ENCODE measurements at places on chromosomes 12 and 14. TPM values are rescaled to one million over a fixed set of nuclear protein-coding genes. Genes with fewer than 3 reads are reported as not detected.

VRTN gene
- not detected for total RNA-seq

GYS2 gene
- total RNA-seq = 0.18 TPM

DNAI7 gene
- 4.0 TPM for total RNA-seq

RNASE3 gene
- total RNA-seq = not detected

SDR9C7 gene
- total RNA-seq = 1.1 TPM

FAM90A1 gene
- total RNA-seq = 0.64 TPM

PTGDR gene
- total RNA-seq = 1.1 TPM

DNA sequence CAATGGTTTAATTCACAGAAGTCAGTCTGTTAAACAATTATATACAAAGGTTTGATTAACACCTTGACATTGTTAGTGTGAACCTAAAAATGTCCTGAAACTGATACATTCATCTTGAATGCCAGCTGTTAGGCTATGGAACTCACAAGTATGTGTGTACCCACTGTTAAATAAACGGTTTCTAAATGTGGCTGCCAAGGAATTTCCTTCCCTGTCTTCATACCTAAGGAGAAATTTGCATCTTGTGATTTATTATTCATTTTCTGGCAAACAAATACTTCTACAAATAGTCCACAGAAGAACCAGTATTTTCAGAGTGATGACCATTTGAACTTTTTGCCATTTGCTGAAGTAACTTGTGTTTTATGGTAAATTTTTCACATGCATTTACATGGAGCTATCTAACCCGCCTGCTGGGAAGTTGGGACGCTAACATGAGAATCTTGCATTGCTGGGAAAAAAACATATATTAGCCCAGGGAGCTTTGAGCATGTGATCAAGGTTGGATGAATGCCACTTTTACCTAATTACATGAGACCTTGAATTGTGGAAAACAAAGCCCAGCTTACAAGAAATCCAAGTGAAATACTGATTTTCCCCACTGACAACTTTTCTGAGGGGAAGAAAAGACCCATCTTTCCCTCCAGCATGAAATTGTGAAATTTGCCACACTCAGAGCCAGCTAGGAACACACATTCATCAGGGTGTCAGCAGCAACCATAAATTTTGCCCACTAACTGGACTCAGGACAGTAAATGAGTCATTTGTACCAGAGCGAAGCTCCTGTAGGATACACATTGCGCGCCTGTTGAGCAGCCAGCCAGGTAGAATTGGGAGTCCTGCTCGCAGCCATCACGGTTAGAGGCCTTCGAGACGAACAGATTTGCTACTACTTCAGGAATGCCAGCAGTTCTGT, 118.0 kb downstream of the KICS2 start:
- DNase-seq = no peak

DNA sequence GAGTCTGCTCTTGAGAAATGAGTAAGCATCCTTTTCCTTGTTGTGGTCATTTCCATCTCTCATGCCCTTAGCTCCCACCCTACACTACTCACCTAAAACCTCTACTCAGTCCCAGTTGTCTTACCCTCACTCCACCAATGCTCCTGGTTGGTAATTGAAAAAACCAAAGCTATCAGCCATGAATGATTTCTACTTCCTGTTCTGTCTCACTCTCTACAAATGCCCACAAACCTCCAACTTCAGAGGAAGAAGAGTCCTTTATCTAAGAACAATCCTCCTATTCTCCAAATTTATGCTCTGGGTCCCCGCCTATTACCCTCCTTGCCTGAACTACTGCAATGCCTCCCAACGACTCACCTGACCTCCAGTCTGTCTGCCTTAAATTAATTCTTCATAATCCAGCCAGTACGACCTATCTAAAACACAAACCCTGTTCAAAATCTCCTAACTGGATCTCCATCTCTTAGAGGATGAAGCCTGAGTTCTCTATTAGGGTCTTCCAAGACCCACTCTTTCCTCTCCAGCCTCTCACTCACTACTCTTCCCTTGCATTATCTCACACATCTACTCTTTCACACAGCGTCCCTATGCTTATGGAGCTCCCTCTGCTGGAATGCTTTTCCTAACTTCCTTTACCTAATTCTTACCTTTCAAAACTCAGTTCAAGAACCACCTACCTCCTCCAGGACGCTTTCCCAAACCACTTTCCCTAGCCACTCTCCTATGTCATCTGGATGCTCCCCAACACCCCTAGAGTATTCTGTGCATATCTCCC, 2.2 kb downstream of the DHRS1 start:
- no peak for DNase-seq

DNA sequence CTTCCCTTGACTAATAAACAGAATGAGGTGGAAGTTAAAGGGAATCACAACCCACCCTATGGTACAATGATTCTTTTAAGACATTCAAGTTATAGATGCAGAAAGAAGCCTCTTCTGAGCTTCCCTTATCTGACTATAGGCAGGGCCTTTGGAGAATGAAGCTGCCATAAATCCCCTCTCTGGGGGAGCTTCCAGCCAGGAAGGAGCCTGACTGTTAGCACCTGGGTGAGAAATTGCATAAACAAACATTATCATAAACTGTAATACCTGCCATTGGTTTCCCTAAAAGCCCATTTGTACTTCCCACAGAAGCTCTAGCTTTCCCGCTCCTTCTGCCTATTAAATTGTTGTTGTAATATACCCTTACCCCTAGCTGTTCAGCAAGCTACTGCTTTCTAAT, 81.3 kb upstream of the RESF1 start:
- DNase-seq = no peak

DNA sequence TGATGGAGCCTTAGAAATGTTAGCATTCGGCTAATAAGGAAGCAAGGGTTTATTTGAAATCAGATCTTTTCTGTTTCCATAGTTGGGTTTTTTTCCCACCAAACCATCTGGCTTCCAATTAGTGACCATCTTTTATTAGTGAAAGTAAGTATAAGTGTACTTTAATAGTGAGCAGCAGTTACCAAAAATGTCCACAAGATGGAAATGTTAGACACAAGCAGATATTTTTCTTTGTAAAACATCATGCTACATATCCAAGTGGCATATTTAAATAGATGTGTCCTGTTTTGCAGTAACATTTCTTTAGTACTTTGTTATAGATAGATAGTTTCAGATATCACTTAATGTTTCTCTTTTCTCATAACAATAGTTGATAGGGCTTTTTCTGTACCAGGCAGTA, 28.8 kb downstream of the YEATS4 start:
- no peak for DNase-seq

DNA sequence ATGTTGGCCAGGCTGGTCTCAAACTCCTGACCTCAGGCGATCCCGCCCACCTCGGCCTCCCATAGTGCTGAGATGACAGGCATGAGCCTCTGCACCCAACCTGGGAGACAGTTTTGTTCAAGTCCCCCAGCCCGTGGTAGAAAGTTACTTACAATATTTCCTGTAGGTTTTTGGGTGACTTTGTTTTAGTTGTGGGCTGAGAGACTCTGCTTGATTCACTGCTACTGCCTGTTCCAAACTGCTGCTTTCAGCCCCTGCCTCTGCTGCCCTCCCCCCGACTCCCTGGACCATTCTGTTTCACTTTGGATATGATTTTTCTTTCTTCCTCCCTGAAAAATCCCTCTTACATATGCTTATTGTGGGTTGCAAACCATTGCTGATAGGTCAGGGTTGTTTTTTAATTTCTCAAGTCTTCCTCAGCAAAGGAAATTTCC, 13.4 kb upstream of the PCNX1 start:
- DNase-seq = no peak

- DNase-seq = no peak
Measured at GRCh38 chr12:88960213-88960878, 380.1 kb upstream of the KITLG start.

DNA sequence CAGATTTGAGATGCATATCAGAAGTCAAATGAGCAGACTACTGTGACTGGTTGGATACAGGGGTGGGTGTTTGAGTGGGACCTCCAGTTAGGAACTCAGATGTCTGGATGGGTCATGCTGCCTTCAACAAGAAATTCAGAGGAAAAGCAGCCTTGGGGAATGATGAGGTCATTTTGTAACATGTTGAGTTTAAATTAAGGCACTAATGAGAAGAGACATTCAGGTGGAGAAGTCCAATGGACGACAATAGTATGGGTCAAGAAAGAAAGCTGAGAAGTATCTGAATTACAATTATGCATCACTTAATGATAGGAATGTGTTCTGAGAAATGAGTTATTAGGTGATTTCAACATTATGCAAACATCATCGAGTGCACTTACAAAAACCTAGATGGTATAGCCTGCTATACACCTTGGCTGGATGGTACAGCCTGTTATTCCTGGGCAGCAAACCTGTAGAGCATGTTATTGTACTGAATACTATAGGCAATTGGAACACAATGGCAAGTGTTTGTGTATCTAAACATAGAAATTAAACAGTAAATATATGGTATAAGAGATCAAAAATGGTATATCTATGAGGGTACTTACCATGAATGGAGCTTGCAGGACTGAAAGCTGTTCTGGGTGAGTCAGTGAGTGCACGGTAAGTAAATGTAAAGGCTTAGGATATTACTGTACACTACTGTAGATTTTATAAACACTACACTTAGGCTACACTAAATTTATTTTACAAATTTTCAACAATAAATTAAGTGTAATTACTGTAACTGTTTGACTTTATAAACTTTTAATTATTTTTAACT, 414.7 kb downstream of the RAD51B start:
- DNase-seq = no peak

- DNase-seq = no peak
Measured at GRCh38 chr12:50785406-50786001, 21.6 kb downstream of the ATF1 start.

DNA sequence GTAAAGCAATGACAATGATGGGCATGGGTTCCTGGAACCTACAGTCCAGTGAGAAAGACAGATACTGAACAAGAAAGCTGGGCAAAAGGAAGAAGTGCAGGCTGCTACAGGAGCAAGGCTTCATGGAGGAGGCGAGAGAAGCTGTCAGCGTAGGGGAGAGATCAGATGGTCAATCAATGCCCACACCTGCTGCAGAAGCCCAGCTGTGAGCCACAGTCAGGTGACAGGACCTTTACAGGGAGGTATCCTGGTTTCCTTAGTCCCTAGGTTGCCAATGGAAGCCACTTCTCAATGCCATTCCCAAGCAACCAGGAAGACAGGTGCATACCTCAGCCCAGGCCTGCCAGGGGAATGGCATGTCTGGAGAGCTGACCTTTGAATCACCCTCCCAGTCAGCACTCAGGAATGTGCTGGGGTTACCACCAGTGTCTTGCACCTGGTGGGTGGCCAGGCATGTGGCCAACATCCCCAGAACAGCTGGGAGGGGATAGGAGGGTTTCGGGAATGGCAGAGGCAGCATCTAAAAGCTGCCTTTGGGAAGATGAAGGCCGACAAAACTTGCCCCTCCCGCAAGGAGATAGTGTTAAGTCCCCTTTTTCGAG, 170.3 kb downstream of the TTC7B start:
- DNase-seq = no peak

DNA sequence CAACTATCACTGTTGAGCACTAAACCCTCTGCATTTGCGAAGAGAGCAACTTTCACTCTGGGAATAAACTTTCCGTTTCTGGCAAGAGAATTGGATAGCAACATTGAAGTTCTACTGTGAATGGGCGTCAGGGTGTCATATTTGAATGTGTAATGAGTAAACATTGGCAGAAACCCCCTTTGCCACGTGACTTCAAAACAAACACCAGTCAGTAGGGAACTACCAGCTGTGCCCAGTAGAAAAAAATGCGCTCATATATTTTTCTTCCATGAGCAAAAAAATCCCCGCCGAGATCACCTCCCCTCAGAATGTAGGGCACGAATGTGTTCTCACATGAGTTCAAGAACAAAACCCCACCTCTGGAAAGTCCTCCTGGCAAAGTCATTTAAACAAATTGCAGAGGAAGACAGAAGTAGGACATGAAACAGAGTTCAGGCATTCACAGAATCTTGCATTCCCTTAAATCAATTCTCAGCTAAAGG, 80.6 kb downstream of the BTG1 start:
- no peak for DNase-seq

DNA sequence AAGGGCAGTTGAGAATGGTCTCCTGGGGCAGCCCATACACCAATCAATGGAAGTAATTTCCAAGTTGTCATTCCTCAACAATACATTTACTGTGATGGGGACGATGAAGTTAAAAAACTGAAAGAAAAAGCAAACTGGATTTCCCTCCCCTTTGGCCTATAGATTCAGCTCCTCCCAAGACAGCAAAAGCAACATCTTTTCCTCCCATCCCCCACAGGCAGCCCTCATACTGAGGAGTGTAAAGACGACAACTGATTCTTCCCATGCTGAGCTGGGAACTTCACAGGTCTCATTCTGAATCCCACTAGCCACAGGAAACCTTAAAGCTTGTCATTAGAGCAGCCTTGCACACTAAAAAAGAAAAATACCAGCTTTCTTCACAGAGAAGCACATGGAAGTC, 48.5 kb downstream of the PITPNM2 start:
- no peak for DNase-seq

DNA sequence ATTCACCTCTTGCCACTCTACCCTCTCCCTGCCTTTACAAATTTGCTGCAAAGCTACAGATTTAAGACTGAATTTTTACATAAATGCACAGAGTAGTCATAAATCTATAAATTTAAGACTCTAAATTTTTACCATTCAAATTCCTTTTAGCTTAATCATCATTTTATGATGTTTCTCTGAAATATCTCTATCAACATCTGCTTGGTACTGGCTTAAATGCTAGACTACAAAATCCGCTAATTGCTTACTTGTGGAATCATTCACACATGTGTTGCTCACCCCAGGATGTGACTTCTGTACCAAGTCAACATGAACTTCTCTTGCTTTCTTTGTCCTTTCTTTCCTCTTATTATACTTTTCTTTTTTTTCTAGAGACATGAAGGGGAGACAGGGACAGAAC, 109.2 kb downstream of the GALC start:
- no peak for DNase-seq

DNA sequence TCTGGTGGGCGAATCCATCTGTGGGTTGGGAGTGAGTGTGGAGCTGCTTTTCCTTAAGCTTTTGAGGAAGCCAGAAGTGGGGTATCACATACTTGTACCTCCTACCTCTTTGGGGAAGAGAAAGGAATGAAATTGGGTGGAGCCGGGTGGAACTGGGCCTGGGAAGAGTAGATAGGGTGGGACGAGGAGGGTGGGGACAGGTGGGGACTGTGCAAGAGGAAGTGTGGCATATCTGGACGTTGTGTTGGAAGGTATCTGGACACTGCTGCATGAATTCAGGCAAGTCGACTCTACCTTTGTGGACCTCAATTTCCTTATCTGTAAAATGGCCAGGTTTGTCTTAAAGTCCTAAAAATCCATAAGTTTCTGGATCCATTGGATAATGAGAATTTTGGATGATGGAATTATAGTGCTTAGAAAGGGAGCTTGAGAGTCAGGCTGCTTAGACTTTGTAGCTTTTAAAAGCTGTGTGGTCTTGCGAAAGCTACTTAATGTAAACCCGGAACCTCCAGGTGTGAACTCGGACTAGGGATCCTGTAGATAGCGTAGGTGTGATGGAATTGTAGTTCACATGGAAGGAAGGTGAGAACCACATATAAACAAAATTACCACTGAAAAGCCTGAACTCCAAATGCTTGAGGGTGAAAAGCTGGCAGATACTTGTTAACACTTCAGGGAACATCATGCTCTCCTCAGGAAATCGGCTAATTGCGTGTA, 2.1 kb downstream of the VRTN start:
- DNase-seq = no peak

- DNase-seq = no peak
Measured at GRCh38 chr12:56007564-56008559, 10.8 kb downstream of the SUOX start.

GRCh38 chr14:36654794-36655381, 6.8 kb upstream of the PAX9 start:
- no peak for DNase-seq
